ENCODE measurements at places on chromosomes 7 and 10.

DNA sequence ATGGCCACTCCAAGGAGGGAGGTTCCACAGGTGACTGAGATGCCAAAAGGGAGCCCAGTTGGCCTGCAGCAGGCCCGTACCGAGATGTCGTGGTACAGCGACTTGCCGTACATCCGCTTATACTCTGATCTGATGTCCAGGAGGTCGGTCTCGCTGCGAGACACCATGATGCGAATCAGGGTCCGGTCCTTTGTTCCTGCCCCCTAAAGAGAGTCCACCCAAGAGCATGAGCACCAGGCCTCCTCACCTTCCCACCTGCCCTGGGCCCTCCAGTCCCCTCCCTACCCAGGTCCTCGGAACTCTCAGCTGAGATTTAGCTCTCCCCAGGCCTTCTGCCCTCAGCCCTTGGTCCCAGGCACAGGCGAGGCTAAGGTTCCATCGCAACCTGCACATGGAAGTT lies 25.0 kb downstream of the PLAC9 start:
- no peak for DNase-seq

DNA sequence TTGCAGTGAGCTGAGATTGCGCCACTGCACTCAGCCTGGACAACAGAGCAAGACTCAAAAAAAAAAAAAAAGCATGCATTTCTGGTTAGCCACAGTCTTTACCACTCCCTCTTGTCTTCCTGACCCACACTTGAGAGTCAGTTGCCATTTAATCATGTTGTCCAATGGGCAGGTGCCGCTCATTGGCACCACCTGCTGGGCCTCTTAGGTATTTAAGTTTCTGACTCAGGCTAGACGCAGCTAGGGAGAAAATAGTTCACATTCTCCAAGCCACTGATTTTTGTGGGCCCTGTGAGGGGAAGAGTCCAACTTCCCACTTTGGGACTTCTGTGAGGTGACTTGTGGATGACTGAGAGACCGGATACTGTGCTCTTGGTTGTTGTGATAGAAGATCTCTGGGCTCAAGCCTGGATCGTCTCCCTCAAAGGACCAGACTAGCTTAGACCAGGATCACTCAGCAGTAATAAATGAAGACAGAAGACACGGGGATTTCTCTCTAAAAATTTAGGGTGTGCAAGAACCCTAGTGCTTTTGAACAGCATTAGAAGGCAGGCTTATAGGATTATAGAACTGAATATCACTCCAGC lies 26.8 kb upstream of the SORCS3 start:
- DNase-seq: no peak

DNA sequence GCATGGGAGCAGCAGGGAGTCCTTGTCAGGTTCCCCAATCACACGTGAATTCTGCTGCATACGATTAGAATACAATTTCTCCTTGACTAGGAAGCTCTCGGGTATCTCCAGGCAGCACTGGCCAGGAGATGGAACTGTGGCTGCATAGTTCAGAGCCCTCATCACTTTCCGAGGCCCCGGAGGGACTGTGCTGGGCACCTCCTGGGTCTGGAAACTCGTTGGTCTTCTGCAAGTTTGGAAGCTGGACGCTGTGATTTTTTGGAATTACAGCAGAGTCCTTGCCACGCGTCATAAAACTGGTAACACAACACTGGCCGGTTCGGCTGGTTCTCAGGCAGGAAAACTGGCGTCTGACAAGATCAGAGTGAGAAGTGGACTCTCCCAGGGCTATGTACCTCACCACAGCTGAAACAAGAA lies 216.1 kb downstream of the CCDC3 start:
- no peak for DNase-seq

DNA sequence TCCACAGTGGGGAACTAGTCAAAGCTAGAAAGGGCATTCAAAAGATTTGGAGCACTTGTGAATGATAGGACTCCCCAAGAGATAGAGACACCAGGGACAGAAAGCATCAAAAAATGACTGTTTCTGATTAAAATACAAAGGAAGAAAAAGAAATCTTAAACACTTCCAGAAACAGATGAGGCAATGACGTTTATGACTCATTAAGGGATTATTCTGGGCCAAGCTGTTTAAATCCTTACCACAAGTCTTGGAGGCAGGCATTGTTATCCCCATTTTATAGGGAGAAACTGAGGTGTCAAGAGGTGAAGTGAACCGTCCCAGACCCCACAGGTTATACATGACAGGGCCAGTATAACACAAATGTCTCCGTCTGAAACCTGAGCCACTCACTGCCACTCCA lies 68.3 kb upstream of the AMPH start:
- DNase-seq: no peak

DNA sequence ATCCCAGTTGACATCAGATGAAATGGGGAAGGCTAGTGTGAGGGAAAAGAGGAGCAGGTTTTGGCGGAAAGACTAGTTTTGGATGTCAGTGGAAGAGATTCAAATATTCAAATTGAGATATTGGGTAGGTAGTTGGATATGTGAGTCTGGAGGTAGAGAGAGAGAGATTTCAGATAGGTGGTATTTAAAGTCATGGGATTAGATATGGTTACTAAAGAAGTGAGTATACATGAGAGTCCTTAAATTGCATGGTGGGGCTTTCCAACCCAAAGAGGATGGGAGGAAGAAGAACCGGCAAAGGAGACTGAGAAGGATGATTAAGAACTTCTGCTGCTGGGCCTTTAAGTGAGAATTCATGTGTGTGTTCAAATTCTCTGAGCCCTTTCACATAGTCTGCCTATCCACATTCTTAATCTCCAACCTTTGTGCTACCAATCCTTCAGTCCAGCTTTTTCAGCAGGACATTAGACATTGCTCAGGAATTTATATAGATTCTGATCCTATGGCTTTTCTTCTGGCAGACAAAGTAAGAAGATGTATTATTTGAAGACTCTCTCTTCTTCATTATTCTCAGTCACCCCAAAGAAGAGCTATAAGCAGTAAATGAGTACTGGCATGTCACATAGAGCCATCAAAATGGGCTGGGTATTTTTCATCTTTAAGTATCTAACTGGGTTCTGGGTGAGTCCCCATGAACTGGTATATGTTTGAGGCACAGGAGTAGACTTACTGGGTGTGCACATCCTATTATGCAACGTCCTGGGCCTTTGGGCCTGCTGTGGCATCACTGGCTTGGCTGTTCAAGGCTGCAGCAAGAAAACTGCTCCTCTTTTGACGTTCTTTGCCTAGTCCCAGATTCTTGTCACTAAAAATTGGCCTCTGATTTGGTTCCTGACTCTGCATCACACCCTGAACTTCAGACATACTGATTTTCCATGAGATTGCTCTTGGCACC lies 33.6 kb downstream of the ST7 start:
- no peak for DNase-seq

GRCh38 chr7:157970744-157971143 lies 616.9 kb downstream of the PTPRN2 start:
- DNase-seq: no peak
